ENCODE measurements at places on chromosomes 3 and 15. TPM values are rescaled to one million over a fixed set of nuclear protein-coding genes. Genes with fewer than 3 reads are reported as not detected.

KCNAB1 gene
- total RNA-seq: not detected

RHOV gene
- total RNA-seq: 0.24 TPM

FILIP1L gene
- total RNA-seq: 0.27 TPM

GRCh38 chr3:32026593-32026992 lies 45.0 kb downstream of the ZNF860 start:
- DNase-seq: no peak

DNA sequence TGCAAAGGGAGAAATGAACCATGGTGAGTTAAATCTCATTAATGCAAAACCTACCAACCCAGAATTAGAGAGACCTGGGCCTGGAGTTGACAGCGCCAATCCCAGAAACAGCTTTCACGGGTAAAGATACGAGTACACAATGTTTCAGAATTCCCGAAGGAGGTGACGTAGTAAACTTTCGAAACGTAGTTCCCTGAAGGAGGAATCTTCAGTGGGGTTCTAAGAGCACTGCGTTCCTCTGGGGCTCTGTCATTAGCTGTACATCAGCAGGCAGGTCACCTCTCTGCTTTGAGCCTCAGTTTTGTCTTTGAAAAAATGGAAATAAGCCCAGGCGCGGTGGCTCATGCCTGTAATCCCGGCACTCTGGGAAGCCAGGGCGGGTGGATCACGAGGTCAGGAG lies 152.3 kb downstream of the XXYLT1 start:
- DNase-seq: no peak

DNA sequence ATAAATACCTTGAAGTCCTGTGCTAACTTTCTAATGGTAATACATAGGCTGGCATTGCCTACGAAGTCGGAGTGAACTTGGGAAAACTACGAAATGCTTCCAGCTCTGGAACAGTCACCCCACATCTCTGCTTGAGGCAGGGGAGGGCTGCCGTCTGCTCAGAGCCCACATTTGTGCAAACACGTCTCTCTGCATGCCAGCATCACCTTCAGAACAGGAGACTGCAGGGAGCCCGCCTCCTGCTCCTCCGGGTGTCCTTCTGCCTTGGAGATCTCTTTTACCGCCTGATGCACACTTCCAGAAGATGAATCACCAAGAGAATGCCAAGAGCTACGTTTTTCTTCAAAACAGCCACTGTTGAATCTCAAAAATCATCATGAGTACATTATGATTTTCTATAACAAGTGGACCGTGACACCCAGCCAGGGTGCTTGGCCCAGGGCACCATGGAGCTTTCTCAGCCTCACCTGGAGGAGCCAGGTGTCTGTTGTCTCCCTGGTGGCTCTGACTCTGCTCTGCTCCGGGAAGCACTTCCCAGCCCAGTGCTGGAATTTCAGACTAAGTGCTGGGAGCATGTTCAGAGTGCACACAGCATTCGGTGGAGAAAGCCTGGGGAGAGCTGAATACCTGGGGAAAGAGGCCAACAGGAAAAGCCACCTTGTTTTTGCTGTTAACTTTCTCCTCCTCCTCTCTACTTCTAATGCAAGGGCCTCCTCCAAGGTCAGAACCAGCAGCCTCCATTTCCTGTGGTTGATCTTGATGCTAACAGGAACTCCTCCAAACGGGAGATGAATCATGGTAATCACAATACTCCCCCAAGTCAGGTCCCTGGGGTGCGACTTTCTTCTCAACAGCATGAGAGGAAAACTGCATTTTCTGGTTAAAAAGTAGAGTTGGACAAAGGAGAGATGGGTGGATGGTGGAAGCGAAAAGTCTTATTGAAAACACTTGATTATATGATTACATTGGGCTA lies 467.7 kb downstream of the GABRG3 start:
- no peak for DNase-seq

DNA sequence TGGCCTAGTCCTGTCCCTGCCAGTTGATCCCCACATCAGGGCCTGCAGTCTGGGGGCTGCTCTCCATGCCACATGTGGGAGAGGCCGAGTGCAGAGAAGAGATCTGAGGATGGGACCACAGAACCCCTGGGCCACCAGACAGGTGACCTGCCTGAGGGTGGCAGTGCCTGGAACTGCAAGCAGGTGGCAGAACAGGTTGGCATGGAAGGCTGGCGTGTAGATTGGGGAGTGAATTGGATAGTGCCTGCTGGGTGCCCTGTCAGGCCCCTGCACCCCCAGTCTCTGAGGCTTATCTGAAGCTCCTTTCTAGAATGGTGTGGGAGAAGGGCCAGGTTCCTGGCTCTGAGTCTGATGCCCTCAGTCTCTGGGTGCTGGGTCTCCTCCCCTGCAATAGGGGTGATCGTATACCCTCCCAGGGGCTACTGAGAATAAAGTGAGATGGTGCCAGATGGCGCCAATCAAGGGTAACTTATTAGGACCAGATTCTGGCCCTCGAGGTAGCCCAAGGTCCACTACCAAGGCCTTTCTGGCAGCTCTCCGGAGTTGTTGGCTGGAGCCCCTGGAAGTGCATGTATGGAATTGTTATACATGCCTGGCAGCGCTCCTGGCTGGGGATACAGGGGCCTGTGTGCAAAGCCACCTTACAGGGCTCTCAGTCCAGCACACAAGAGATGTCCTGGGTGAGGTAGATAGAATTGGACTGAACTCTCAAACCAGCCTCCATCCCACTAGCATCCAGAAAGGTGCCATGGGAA lies 15.7 kb downstream of the C3orf18 start:
- DNase-seq: no peak

DNA sequence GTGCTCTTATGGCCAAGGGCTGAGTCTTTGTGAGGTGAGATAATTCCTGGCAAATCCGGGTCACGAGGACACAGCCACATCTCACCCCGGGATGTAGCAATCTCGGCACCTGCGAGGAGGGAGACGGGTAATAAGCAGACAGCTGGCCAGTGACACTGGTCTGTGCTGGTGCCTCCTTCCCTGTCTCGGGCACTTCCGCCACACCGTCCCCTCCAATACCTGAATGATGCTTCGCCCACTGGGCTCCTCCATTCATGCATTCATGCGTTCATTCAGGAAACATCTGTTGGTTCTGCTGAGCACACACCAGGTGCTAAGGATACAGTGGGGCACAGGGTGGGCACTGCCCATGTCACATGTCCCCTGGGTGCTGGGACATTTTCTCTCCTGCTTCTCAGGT lies 60.1 kb downstream of the ATP10A start:
- DNase-seq: no peak

GRCh38 chr3:127822041-127822681 lies at the start of gene MGLL:
TSS of gene MGLL (minus strand) at chr3:127822515. CDS start at chr3:127822318, 197 bp downstream.
- DNase-seq: no peak

DNA sequence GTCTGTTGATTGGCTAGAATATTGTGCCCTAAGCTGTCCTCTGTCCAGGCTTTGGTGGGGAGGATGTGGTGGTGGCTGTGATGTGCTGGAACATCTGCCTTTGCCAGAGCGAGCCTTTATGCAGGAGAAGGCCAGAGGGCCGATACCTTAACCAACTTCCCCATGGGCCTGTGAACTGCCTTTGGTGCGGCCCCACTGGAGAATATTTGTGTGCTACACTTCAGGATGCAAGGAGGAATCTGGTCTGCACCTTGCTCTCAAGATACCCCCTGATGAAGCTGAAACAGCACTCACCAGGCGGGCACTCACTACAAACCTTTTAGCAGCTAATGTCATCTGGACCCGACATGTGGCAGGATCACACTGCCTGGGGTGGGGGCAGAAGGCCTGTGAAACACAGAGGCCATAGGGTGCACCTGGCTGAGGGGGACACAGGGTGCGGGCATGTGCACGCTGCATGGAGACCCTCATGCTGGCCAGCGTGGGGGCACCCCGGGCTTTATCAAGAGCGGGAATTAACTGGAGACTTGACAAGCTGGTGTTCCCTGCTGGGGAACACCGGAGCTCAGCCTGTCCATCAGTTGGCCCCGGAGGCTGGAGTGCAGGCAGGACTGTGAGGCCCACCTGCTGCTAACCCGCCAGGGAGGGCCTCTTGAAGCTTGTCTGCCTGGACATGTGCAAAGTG lies 16.4 kb downstream of the PRR23E start:
- no peak for DNase-seq

GRCh38 chr15:83129791-83130190 lies 22.3 kb downstream of the TM6SF1 start:
- no peak for DNase-seq

DNA sequence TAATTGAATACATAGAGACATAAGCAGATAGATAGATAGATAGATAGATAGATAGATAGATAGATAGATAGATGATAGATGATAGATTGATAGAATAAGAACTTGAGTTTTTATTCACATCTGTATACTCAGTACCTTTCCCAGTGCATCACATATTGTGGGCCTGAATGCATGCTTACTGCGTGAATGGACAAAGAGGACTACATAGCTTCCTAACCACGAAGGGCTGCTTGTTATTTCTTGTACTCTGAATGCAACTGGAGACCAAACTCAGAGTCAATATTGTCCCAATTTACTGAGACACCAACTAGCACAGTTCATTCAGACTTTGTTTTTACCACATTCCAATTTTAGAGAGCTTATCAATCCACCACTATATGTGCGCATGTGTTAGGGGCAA lies 422.9 kb upstream of the GRM7 start:
- DNase-seq: no peak

DNA sequence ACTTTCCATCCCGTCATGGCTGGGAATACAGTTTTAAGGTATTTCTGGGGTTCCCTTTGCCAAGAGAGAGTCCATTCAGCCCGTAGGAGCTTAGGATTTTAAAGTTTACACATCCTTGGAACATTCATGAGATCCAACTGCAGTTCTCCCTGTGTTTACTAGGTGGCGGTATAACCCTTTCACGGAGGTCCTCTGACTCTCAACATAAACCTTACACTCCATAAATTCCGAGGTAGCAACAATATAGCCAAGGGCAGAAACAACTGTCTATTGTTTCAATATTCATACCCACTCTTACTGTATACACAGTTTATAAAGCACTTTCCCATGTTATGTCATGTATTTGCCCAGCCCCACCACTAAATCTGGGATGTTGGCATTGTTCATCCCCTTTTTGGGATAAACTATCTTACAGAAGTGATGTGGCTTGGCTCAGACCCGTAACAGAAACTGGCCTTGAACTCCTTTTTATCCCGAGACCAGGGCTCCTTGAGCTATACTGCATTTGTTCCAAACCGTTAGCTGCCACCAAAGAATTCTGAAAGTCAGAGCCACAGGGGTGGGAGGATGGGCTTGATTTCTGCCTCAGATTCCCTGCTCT lies 69.2 kb upstream of the COL6A5 start:
- peak; percentile 3 for DNase-seq

- DNase-seq: no peak
Measured at GRCh38 chr15:94086341-94086740, 145.0 kb upstream of the MCTP2 start.

TMEM266 gene
- 0.11 TPM for total RNA-seq

GADL1 gene
- not detected for total RNA-seq

- DNase-seq: no peak
Measured at GRCh38 chr3:140857993-140858392, 83.6 kb upstream of the SLC25A36 start.

OR5K2 gene
- total RNA-seq: not detected

- no peak for DNase-seq
Measured at GRCh38 chr3:125119752-125120378, 64.1 kb upstream of the HEG1 start.
